B cell (primary cell): ENCODE measurements at places on chromosomes 5 and 9. TPM values are rescaled to one million over a fixed set of nuclear protein-coding genes. Genes with fewer than 3 reads are reported as not detected.

The HABP4 gene
- polyA plus RNA-seq = 3.3 and 4.1 TPM in 2 replicates

DNA sequence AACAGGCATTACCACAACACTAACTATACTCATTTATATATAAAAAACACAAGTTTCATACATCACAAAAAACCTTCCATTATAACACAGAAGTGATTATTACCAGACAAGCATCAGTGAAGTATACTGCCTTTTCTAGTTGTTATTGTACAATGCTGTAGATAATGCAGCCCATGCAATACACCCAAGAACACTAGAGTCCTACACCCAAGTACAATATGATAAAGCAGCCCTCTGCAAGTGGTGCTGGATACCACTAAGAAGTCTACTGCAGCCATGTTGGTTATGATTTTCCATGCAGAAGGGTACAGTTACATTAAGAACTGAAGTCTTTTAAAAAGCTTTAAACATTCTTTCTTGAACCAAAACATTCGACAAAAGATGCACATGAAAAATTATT lies 10.3 kb downstream of the ZFAND5 start:
- DNase-seq = no peak

- DNase-seq = no peak
Observed at GRCh38 chr9:131650254-131650653, 89.6 kb downstream of the RAPGEF1 start.

GRCh38 chr5:93588352-93589151 lies 5.5 kb downstream of the NR2F1 start:
- DNase-seq = peak; percentile 18

DNA sequence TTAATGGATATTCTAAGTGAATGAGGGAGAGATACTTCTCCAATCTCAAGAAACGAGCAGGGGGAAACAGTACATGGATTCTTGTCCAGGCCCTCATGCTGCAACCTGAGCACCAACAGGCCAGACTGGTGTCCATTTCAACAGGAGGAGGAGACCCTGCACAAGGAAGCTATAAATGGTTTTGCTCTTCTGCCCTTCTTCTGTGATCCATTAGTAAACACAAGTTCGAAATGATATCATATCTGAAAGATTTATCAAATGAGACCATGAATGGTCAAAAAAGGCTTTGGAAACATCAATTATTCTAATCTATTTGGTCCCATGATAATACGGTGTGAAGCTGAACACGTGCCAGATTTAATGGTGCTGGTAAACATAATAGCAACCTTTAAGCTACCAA lies 109.8 kb downstream of the NR6A1 start:
- no peak for DNase-seq

DNA sequence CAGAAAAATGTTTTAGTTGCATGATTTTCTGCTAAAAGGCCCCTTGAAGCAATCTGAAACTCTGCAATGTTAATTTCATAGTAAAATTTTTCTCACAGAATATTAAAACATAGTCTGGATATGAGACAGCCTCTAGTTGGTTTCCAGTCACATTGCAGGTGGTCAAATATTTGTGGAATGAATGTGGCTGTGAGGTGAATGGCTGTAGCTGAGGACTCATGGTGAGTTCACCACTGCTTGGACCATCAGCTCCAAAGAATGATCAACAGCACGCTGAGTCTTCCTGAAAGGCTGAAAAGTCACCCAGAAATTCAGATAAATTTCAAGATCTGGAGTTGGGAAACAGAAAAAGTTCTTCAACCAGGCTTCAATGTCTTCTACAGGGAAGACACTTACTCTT lies 79.8 kb downstream of the MAT2B start:
- DNase-seq = no peak

DNA sequence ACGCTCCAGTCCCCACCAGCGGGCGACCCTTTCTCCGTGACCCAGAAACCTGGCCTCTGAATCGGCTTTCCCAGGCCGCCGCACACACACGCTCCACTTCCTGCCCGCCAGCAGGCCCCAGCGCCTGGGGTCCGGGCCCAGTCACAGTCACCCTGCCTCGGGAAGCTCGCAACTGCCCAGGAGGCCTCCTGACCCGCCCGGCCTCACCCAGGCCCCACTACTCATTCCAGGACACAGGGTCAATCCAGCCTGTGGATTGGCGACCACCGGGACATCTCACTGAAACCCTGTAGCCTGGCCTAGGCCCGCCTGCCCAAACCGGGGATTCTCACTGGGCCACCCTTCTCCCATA lies 2.7 kb upstream of the IRX4 start:
- no peak for DNase-seq

The PCDHAC1 gene
- not detected in 2 replicates for polyA plus RNA-seq
